ENCODE measurements at places on chromosomes 1 and 21. TPM values are rescaled to one million over a fixed set of nuclear protein-coding genes. Genes with fewer than 3 reads are reported as not detected.

DNA sequence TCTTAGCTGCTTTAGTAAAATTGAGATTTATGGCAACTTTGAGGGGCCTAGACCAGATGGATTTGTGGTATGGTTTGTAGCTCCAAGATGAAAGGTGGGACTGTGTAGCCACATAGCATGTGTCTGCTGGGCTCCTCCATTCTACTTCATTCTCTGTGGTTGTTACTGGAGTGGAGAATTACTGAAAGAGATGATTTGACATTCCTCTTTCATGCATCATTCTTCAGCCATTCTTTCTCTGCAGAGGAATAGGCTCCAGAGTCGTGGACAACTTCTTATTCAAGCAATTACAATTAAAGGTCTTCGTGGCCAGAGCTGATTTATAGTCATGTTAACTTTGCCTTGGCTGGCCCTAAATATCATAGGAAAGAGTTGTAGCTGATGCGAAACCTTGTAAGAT, 328.9 kb downstream of the PAPPA2 start:
- DNase-seq = no peak

GRCh38 chr1:75412616-75413015, 198.3 kb downstream of the SLC44A5 start:
- DNase-seq = no peak

DNA sequence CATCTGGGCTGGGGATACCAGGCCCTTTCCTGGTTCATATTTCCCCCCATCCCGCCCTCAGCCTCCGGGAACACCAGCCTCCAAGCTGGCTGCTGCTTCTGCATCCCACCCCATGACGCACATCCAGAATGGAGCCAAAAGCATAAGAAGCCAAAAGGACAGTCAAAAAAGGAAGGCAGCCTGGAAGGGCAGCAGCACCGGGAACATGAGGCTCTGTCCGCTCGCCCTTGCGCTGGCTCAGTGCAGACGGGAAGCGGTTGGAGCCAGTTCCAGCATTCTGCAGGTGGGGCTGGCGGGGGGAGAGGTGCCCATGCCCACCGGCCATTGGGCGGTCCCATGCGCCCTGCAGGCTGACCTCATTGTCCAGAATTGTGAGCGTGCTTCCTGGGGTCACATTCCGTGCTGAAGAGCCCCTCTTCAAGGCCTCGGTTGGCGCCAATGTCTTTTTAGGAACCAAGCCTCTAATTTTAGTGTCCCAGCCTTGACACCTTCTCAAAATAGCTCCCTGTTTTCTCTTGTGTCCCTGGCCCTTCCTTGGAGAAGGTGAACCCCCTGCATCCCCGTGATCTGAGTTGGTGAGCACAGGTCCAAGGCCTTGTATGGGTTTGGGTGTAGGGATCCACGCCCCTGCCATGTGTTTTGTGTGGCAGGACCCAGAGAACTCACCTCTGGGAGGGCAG, 28.4 kb upstream of the NPPB start:
- no peak for DNase-seq

DNA sequence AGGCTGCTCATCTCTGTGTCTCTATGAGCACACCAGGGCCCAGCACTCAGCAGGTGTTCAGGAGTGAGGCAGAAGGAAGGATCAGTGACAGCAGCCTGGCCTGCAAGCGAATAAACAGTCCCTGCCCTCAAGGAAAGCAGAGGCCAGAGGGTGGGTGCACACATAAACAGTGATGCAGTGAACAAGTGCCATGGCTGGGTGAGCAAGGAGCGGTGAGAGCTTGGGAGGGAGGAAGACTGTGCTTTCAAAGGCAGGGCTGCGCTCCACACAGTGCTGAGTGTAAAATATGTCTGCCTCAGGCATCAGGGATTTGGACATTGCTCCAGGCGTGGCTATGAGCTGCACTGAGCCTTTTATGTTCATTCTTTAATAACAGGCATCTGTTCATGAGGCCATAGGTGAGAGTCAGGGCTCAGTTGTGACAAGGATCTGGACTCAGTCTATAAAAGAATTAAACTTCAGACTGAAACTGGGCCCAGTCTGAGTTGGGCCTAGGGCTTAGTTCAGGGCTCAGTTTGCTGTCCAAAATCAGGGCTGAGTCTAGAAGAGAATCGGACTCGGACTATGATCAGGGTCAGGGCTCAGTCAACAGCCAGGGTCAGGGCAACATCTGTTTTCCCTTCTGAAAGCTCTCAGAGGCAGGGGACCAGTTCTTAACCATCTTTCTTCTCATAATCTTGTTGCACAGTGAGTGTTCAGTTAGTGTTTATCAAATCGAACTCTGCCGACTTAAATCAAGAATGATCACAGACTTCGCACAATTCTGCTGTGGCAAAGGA, 213.7 kb downstream of the FOXD2 start:
- DNase-seq = no peak

DNA sequence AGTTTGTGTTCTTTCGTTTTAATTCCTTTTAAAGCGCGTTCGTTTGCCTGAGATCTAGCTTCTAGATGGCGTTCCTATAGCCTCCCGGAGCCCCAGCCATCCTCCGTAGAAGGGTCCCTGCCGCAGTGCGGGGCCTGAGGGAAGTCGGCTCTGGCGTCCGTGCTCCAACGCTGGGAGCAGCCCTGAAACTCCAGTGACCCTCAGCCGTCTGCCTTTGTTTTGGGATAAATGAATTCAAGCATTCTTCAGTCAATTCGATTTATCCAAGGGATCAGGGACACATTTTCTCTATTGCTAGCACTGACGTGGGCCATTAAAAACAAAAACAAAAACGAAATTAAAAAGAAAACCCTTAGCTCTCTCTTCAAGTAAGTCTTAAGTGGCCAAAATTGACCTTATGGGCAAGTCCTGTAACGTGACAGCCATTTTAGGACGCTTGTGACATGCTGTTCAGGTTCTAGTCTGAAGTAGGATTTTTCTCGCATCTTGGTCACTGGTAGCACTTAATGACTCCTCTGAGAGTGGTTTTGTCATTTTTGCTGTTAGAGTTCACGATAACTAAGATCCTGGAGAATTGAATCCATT, 742 bp upstream of the HSPA13 start:
- no peak for DNase-seq

- DNase-seq = no peak
Measured at GRCh38 chr1:47534436-47534835, 96.6 kb downstream of the FOXD2 start.

GRCh38 chr1:57461405-57461804, 37.5 kb upstream of the DAB1 start:
- DNase-seq = no peak

- DNase-seq = no peak
Measured at GRCh38 chr1:212539737-212540430, 68.7 kb upstream of the ATF3 start.

Gene LINGO4
- not detected for polyA plus RNA-seq

Gene GJA5
- 29.2 TPM for polyA plus RNA-seq

Gene C1orf141
- polyA plus RNA-seq = not detected
